Stimulated activated CD4-positive, alpha-beta T cell treated with anti-CD3 and anti-CD28 coated beads, Interleukin-1b, Interleukin-23, amount 100 ng/mL, for 48 hours (primary cell): ENCODE measurements at places on chromosomes 1 and 21.

- no peak for DNase-seq
Observed at GRCh38 chr1:234745844-234746797, 136.1 kb upstream of the IRF2BP2 start.

DNA sequence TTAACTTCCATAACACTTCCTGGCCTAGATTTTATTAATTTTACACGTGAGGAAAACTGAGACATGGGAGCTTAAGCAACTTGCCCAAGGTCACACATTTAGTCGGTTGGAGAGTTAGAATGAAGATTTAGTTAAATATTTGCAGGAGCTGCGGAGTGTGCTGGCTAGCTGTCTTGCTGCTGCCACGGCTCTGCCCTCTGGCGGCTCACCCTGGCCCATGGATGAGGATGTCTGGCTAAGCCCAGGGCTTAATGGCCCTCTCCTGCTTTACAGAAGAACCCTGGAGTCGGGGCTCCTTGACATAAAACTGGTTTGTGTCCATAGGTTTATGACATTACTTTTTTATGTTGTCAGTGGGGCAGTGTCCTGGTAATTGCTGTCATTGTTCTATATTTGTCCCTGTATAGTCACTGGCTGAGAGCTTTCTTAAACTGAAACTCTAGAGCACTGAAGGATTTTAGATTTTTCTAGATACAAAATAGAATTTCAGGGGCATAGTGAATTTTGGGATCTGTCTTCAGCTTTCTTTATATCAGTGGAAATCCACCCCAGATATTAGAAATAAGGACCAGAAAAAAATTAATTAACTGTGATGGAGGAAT lies 88.9 kb upstream of the WLS start:
- DNase-seq = no peak

DNA sequence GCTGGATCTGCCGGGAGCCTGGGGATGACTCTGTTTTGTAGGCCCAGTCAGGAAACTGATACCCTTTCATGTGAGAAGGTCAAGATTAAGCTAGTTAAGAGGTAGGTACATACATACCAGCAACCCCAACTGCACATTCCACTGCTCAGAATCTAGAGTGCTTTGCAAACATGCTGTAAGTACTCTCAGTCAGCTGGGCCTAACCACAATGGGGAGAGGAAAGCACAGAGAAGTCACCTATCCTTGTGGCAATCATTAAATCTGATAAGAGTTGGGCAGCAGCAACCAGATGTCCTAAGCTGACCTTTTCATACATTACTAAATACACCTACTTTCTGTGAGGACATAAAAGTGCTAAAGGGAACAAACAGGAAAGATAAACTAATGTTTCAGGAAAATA lies 2.5 kb downstream of the ETV3 start:
- no peak for DNase-seq

- no peak for DNase-seq
Observed at GRCh38 chr21:37869661-37870060, 46.6 kb downstream of the KCNJ6 start.

- peak; percentile 8 for DNase-seq
Observed at GRCh38 chr1:20551945-20552727, at the start of gene FAM43B. Gene FAM43B, plus strand, starts transcription at chr1:20552573. Its CDS starts 401 bp downstream, at chr1:20552974.

- no peak for DNase-seq
Observed at GRCh38 chr1:168774241-168774640, 45.2 kb upstream of the DPT start.
